Stomach (tissue), 19 donors: ENCODE measurements at places on chromosomes 2 and 18. TPM values are rescaled to one million over a fixed set of nuclear protein-coding genes. Genes with fewer than 3 reads are reported as not detected.

DNA sequence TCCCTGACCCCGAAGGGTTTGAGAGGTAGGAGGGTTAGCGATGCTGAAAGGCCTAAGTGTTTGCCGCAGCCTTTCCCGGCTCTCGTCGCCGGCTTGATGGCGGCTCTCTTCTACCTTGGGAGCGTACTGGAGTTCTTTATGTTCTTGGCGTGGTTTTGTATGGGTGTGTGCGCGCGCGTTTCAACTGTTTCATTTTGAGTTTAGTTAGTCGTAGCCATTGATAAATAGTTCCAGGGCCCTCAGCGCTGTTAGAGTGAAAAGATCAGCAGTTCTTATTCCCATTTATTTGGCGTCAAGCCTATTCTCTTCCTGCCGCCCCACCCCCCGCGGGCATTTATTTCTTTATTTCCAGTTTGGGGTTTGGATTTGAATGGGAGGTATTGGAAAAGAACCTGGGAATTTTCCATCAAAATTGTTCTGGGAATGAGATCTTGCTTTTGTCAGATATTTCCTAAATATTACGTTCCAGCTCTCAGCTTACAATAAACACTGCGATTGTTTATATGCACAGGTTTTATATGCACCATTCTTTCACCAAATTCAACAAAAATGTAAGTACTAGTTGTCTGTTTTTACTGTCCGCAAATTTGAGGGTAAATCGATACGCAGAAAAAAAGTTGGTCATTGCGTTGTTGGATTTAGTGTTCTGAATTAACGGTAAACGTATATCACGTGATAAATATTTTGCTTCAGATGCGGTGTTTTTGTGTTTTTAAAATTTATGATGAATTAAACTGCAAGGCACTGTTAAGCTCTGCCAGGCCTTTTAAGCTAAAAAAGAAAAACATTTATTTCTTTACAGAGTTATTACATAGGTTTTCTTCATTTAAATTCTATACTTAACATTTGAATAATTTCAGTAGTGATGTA lies 954 bp downstream of the CCNT2 start:
- DNase-seq, result peak; percentile 51

DNA sequence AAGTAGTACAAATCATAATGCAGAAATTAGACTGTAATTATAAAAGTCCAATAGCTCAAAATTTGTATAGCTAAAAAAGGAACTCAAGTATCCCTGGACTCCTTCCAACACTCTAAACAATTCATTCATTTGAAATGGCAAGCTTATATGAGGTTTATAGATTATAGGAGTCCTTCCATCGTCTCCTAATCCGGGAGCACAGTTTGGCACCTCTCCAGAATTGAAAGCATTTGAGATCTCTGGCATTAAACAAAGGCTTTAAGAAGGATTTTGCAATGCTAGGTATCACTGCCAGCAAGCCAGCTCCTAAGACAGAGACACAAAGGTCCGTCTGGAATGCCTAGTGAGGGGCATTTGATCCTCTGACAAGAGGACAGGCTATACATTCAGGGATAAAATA lies 90.9 kb downstream of the ACVR1 start:
- no peak for DNase-seq

DNA sequence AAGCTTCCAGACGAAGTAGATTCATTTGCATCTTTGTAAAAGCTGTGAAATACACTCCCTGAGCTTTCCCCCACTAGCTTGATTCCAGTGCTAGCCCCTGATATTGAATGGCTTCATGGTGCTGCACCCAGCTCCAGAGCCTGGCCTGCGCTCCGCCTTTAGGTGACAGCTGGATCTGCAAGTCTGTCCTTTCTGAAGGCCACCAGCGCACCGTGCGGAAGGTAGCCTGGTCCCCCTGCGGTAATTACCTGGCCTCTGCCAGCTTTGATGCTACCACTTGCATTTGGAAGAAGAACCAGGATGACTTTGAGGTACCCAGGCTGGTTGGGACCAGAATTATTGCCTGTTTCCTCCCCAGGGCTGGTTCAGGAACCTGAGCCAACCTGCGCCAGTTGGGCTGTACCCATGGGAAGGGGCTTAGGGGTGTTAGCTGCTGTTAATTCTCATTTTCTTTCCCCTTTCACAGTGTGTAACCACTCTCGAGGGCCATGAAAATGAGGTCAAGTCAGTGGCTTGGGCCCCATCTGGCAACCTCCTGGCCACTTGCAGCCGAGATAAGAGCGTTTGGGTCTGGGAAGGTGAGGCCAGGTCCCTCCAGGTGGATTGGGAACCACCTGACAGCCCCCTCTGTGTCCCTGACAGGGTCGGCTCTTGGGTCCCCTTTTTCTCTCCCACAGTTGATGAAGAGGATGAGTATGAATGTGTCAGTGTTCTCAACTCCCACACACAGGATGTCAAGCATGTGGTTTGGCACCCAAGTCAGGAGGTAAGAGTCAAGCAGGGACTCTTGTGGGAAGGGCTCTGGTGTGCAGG lies 1.3 kb downstream of the CIAO1 start:
- peak; percentile 68 for DNase-seq

- DNase-seq, result no peak
Observed at GRCh38 chr2:27304488-27305240, 3.6 kb downstream of the UCN start.

DNA sequence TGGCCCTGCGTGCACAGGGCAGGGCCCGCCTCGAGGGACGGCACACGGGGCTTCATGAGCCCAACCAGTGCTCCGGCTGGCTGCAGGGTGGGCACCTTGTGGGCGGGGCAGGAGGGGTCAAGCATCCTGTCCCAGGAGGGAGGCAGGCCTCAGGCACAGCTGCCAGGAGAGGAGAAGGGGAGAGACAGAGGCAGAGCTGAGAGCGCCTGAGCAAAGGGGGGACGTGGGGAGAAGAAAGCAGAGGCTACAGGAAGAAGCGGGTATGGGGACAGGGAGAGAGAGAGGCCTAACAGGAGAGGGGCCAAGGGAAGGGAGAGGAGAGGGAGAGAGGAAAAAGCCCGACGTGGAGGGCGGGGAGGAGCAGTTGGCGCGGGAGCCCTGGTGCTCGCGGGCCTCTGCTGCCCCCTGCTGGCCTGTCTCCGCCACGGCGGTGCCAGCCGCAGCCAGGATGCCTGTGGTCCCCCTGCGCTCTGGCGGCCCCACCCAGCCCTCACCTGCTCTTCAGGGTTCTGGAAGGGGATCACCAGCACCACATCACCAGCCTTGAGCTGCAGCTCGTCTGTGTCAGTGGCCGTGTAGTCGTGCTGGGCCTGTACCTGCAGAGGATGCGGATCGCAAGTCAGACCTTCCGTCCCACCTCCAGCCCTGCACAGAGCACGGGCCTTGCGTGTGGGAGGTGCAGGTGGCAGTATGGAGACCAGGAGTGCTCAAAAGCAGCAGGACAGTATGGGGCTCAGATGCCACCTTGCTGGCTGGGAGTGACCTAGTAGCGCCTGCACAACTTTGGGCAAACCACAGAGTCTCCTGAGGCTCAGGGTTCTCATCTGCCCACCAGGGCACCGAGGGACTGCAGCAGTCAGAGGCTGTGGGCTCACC lies 56.8 kb downstream of the BIN1 start:
- DNase-seq, result peak; percentile 92

- DNase-seq, result peak; percentile 46
Observed at GRCh38 chr18:3596637-3597384, 146.8 kb downstream of the TGIF1 start.

DNA sequence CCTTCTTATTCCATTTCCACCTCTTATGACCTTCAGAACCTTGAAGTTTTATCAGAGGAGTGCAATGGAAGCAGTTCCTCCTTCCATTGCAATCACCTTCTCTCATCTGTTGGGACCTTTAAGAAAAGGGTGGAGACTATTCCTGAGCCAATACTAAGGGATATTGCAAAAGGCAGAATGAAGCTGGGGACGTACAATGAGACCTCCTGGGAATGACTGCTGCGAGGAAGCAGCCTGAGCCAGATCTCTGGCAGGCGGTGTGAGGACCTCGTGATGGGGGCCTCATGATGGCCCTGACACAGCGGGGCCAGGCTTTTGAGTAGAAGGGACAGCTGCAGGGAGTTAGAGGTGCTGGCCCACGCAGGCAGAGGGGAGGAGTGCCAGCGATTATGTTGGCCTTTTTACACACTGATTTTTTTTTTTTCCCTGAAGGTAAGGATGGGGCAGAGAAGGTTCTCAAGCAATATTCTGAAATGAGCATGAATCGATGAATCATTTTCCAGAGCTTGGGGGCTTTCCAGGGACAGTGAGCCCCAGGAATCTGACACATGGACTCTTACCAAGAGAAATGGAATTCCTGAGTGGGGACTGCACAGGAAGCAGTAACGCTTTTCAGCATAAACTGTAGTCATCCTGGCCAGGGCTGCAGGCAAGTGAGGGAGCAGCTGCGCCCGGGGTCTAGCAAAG lies 40.0 kb upstream of the LAPTM4A start:
- DNase-seq, result no peak

GRCh38 chr2:240435457-240435947 lies at the start of gene GPC1:
GPC1 (plus strand) TSS chr2:240435663; CDS start chr2:240435919, 256 bp downstream.
- peak; percentile 74 for DNase-seq

DNA sequence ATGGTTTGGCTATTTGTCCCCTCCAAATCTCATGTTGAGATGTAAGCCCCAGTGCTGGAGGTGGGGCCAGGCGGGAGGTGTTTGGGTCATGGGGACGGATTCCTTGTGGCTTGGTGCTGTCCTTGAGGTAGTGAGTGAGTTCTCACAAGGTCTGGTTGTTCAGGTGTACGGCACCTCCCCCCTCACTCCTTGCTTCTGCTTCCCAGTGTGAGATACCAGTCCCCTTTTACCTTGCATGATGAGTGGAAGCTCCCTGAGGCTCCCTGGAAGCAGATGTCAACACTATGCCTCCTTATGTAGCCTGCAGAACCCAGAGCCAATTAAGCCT lies 232.6 kb downstream of the LDLRAD4 start:
- no peak for DNase-seq

- no peak for DNase-seq
Observed at GRCh38 chr18:57998461-57998860, 45.6 kb upstream of the NEDD4L start.

GRCh38 chr2:134707330-134707676 lies 11.5 kb downstream of the TMEM163 start:
- no peak for DNase-seq

The NOSTRIN gene
- 48.1 TPM for polyA plus RNA-seq

The FOXI3 gene
- polyA plus RNA-seq, result not detected
